ENCODE measurements at places on chromosomes 16 and 17.

DNA sequence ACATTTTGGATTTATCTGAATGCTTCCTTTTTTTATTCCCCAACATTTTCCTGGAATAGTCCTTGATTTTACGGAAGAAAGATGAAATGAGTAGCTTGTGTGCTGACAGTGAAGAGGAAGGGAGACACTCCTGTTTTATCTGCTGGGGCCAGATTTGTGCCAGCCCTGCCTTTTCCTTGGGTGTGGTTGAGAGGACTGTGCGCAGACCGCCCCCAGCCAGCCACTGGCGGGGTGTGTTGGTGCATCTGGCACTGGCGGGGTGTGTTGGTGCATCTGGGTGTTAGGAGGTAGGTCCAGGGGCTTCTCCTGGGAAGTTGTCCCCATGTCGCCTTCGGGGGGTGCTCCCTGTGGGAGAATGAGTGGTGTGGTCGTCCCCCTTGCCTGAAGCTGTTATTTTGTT lies 39.5 kb downstream of the RAP1GAP2 start:
- no peak for DNase-seq

GRCh38 chr16:55369151-55369550 lies 45.1 kb downstream of the IRX6 start:
- DNase-seq = no peak

GRCh38 chr17:41844971-41845370 lies 7.3 kb downstream of the KLHL10 start:
- no peak for DNase-seq

- peak; percentile 19 for DNase-seq
These were observed at the start of gene CDH3 for GRCh38 chr16:68644715-68645493. Gene CDH3 (plus strand): TSS chr16:68645310. CDS start chr16:68645380, 70 bp downstream.

- no peak for DNase-seq
These were observed 390.2 kb downstream of the SEC14L1 start for GRCh38 chr17:77531002-77531401.

DNA sequence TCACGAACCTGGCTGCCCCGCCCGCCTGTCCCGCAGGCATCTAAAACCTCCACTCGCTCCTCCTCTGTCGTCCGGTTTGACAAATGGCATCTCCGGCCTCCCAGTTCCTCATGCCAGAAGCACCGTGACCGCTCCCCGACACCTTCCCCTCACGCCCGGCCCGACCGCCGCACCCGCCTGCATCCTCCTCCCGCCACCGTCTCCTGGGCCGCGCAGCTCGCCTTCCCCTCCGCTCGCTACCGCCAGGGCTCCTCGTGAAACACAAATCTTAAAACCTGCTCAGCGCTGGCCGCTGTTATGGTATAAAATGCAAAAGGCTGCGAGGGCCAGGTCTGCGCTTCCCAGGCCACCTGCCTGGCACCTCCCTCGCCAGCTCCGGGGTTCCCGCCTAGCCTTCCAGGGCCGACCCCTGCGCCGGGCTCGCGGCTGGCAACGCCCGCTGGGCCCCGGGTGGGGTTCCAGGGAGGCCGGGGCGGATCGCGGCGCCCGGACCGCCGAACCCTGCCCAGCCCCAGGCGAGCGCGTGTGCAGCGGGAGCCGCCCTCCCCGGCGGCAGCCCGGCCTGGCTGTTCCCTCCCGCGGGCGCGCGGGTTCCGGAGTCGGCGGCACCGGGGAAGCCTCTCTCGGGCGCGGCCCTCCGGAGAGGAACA lies 488 bp downstream of the SPSB3 start:
- DNase-seq = peak; percentile 42

DNA sequence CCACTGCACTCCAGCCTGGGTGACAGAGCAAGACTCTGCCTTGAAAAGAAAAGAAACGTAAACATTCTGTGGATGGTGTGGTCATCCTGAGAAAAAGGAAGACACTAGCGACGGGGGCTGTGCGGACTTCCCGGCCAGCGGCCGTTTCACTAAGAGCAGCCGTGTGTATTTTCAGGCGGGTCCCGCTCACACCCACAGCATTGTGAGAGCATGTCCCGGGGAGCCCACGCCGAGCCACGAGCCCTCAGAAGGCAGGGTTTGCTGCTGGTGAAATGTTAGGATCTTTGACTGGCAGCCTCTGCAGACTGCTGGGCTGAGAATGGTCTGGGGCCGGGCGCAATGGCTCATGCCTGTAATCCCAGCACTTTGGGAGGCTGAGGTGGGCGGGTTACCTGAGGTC lies 40.3 kb downstream of the LMF1 start:
- no peak for DNase-seq

DNA sequence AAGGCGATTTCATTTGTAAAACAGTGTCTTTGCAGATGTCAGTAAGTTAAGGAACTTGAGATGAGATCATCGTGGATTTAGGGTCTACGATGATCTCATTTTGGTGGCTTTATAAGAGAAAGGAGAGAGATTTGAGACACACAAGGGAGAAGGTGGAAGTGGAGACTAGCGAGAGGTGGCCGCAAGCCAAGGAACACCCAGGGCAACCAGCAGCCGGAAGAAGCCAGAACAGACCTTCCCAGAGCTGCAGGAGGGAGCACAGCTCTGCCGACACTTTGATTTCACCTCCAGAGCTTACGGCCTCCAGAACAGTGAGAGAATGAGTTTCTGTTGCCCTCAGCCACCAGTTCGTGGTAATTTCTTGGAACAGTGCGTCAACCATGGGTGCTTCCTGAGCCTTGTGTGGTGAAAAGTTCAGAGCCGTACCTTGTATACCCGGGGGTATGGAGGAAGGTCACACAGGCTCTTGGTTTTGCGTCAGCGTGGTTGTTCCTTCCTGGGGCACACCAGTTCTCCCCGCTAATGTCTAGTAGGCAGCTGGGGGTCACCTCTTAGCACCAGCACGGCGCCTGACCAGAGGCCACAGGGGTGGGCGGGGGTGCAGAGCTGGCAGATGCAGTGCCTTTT lies 12.9 kb upstream of the SEC14L1 start:
- peak; percentile 71 for DNase-seq

DNA sequence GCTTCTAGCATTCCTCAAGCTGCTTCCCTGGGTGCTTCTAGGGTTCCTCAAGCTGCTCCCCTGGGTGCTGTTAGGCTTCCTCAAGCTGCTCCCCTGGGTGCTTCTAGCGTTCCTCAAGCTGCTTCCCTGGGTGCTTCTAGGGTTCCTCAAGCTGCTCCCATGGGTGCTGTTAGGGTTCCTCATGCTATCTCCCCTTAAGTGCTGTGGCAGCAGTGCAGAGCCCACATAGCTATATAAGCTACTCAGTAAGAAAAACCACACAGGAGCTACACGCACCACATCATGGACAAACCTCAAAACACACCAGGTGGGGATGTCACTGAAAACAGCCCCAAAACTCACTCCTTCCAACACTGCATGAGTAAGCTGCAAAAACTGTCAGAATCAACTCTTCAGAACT lies 35.2 kb downstream of the ANKRD11 start:
- DNase-seq = no peak

DNA sequence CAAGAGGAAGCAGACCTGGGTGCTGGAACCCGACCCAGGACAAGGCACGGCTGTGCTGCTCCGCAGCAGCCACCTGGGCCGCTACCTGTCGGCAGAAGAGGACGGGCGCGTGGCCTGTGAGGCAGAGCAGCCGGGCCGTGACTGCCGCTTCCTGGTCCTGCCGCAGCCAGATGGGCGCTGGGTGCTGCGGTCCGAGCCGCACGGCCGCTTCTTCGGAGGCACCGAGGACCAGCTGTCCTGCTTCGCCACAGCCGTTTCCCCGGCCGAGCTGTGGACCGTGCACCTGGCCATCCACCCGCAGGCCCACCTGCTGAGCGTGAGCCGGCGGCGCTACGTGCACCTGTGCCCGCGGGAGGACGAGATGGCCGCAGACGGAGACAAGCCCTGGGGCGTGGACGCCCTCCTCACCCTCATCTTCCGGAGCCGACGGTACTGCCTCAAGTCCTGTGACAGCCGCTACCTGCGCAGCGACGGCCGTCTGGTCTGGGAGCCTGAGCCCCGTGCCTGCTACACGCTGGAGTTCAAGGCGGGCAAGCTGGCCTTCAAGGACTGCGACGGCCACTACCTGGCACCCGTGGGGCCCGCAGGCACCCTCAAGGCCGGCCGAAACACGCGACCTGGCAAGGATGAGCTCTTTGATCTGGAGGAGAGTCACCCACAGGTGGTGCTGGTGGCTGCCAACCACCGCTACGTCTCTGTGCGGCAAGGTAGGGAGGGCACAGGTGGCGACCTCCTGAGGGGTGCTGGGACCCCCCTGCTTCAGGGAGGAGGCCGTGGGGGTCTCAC lies 667 bp downstream of the FSCN2 start:
- DNase-seq = no peak

- peak; percentile 34 for DNase-seq
These were observed 2.4 kb downstream of the ACTG1 start for GRCh38 chr17:81509972-81510784.

GRCh38 chr16:28107232-28107631 lies 43.7 kb upstream of the GSG1L start:
- no peak for DNase-seq

DNA sequence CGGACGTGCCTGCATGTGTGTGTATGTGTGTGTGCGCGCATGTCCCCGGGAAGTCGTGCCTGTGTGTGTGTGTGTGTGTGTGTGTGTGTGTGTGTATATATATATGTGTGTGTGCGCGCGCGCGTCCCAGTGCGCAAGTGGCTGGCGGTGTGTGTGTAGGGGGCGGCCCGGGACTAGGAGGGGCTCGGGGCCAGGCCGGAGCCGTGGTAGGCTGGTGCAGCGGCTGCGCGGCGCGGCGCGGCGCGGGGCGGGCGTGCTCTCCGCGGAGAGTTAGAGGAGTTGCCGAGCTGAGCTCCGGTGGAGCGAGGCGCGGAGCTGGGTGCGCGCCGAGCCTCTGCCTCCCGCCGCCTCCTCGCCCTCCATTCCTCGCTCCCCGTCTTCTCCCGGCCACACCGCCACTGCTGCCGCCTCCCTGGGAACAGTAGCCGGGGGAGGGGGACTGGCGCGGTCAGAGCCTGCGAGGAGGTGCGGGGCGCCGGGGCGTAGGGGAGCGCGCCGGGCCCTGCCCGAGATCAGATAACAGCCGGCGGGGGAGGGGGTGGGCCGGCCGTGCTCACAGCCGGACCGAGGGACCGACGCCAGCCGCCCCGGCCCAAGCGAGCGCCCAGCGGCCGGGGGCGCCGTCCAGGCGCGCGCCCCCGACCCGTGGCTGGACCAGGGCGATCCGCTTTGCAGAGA lies at the start of gene KCNJ12:
Gene KCNJ12, plus strand, starts transcription at position 277 of the 678 bp plus-strand sequence. CDS start 38,986 bp downstream, outside the sequence.
- no peak for DNase-seq

DNA sequence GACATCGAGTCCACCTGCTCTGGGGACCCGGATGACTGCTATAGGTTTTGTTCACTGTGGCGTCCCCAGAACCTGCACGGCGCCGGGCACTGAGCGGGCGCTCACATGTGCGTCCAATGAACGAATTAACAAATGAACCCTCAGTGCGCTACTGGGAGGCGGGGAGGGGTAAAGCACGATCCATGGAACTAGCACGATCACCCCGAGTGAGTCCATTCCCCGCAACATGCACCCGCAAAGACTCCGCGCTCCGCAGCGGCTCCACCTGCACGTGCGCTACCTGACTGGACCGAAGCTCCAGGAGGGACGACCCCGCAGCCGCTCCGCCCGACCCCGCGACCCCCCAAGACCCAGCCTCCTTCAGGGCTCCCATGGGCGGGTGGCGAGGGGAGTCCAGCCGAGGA lies 491 bp downstream of the TRAP1 start:
- DNase-seq = peak; percentile 51
